ENCODE measurements at places on chromosomes 4 and X. TPM values are rescaled to one million over a fixed set of nuclear protein-coding genes. Genes with fewer than 3 reads are reported as not detected.

- no peak for DNase-seq
Measured at GRCh38 chrX:122622795-122623194, 561.3 kb upstream of the GRIA3 start.

DNA sequence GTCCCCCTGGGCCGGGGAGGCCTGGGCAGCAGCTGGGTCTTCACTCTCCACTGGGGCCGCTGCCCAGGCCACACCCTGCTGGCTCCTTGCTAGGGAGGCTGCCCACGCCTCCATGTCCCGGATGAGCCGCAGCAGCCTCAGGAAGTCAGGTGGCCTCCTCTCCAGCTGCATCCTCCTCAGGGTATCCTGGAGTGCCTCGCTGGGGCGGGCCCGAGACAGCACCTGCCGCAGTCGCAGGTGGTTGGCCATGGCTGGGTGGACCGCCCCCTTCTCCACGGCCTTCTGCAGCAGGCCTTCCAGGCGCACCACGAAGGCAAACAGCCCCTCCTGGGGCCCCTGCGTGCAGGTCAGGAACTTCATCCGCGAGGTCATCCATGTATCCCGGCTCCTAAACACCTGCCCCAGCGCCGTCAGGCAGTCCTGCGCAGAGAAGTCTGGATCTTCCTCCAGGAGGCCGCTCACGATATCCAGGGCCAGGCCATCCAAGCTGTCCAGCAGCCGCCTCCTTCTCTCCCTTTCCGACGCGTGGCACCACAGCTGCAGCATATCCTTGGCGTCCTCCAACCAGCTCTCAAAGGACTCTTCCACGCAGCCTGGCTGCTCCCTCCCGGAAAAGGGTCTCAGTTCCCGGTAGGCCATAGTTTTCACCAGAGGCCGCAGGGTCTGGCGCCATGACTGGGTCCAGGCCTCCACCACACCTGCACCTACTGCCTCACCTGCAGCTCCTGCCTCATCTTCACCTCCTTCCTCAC is 2.1 kb downstream of the PNMA6F start:
- DNase-seq, result no peak

GRCh38 chr4:184362396-184362795 is 112.0 kb downstream of the IRF2 start:
- DNase-seq, result no peak

GRCh38 chrX:151912221-151912620 is 468 bp upstream of the MAGEA4 start:
- DNase-seq, result no peak

DNA sequence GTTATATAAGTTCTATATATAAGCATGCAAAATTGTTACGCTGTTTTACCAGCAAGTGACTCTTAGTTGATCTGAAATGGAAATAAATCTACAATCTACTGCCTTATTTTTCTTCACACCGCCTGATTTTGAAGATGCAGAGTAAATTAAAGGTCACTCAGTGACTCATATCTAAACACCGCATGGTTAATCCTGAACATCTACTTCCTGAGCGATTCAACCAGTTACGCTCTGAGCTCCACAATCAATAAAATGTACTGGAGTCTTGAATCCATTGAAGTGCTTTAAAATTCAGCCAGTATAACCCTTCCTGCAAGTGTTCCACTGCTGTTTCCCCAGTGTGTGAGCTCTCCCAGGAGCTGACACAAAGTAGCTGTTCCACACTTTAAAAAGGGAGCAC is 192.8 kb downstream of the SLC7A11 start:
- no peak for DNase-seq

Gene MSANTD1
- total RNA-seq, result 2.1 TPM

GRCh38 chr4:93779228-93779627 is 49.3 kb upstream of the ATOH1 start:
- DNase-seq, result no peak

DNA sequence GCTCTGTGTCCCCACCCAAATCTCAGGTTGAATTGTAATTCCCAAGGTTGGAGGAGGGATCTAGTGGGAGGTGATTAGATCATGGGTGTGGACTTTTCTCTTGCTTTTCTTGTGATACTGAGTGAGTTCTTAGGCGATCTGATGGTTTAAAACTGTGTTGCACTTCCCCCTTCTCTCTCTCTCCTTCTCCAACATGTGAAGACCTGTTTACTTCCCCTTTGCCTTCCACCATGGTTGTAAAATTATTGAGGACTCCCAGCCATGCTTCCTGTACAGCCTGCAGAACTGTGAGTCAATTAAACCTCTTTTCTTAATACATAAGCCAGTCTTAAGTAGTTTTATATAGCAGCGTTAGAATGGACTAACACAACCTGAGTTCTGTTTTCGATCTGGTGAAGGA is 738.2 kb downstream of the ARAP2 start:
- DNase-seq, result no peak

Gene TAF7L
- 0.13 TPM for total RNA-seq

DNA sequence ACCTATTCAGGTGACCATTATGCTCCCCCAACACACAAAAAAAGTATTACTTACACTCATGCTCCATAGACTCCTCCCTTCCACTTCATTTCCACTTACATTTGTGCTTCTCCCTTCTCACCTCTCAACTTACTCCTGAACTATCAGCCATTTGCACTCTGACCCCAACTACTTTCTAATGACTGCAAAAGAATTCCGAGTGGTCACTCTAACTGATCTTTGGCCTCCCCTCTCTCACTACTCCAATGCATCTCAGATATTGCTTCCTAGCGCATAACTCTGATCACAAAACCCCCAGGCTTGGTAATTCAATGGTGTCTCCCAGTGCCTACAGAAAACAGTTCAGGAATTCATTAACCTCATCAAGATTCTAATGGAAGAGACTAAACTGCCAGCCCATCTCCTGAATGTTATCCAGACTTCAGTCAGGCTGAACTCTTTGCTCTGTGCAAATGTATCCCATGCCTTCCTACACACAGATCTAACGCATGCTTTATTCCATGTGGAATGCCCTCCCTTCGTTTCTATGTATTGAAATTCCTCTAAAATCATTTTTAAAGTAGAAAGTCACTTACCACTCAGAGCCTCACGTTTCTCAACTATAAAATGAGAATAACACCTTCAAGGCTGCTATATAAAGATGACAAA is 61.1 kb downstream of the FRYL start:
- no peak for DNase-seq

Gene KCNE5
- 10.8 TPM for total RNA-seq

Gene CCDC158
- total RNA-seq, result not detected

Gene ANOS1
- total RNA-seq, result 6.9 TPM

DNA sequence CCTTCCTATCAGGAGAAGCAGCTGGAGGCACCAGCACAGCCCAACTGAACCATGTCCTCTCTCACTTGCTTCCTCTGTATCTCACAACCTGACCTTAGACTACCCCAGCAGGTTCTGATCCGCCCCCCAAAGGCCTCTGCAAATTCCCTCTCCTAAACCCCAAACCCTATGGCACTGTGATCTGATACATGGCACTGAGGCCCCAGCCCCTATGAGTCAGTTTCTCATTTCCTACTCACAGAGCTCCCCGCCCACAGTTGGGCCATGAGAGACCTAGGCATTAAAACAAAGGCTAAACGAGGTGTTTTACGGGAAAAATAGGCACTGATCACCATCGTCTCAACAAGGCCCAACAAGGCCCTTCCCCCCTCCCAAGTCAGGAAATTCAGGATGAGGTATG is 19.1 kb downstream of the SASH3 start:
- DNase-seq, result no peak

DNA sequence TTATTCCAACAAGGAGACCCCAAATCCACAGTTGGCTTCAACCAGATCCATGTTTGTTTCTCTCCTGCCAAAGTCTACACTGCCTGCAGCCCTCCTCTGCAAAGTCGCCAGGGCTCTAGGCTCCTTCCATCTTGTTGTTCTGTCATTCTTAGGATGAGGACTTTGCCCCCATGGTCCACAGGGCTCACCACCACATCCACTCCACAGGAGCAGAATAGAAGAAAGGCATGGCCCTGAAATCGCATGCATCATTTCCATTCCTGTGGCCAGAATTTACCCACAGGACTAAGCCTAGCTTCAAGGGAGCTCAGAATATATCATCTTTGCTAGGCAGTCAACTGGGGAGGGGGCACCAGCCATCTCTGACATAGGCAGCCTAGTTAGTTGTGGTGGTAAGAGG is 254.7 kb downstream of the FBXW7 start:
- DNase-seq, result no peak

DNA sequence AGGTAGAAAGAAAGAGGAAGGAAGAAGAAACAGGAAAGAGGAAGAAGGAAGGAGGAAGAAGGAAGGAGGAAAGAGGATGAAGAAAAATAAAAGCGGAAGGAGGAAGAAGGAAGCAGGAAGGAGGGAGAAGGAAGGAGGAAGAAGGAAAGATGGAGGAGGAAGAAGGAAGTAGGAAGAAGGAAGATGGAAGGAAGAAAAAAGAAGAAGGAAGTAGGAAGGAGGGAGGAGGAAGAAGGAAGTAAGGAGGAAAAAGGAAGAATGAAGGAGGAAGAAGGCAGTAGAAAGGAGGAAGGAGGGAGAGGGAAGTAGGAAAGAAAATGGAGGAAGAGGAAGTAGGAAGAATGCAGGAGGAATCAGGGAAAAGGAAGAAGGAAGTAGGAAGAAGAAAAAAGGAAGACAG is 191.1 kb upstream of the TBL1X start:
- DNase-seq, result no peak

Gene NALF2
- total RNA-seq, result 3.4 TPM

DNA sequence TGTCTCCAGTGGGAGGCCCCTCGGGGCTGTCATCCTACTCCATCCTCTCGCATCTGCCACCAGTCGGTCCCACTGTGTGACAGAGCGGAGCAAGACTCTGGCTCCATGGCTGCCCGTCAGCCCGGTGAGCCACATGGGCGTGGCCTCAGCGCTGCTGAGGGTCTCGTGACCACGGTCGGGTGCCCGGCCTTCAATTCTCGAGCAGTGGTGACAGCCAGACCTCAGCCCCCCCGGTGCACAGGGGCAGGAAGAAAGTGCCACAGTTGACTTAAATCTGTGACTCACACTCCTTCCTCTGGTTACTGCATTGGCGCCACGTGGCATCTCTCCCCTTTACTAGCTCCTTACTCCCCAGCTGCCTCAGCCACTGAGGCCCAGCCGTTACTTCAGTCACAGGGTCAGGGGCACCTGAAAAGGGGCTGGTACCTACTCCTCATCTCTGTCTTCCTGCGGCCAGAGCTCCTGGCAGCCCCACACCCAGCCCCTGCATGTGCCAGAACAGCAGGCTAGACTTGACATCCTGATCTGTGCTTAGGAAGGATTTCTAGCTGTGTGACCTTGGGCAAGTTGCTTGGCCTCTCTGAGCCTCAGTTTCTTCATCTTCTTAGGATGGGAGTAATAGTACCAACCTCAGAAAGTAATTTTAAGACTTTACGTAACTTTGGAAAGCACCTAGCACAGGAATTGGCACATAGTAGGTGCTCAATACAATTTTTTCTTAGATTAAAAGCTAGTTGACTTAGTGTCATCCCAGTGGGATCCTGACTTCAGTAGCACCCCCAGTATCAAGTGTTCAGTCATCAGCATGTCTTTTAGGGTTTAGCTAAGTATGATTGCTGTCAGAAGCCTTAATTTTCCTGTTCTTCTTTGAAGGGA is 66.1 kb downstream of the TNIP2 start:
- no peak for DNase-seq

GRCh38 chr4:657834-658667 is 16.0 kb downstream of the ATP5ME start:
- DNase-seq, result no peak

- no peak for DNase-seq
Measured at GRCh38 chr4:40221744-40222143, 24.9 kb downstream of the RHOH start.

- DNase-seq, result no peak
Measured at GRCh38 chrX:130285710-130286109, 17.0 kb upstream of the ZNF280C start.

- no peak for DNase-seq
Measured at GRCh38 chrX:134591502-134591901, 66.8 kb downstream of the PLAC1 start.

GRCh38 chrX:13432414-13433297 is 112.8 kb upstream of the ATXN3L start:
- DNase-seq, result no peak

- DNase-seq, result no peak
Measured at GRCh38 chr4:37715889-37716402, 29.8 kb upstream of the RELL1 start.

DNA sequence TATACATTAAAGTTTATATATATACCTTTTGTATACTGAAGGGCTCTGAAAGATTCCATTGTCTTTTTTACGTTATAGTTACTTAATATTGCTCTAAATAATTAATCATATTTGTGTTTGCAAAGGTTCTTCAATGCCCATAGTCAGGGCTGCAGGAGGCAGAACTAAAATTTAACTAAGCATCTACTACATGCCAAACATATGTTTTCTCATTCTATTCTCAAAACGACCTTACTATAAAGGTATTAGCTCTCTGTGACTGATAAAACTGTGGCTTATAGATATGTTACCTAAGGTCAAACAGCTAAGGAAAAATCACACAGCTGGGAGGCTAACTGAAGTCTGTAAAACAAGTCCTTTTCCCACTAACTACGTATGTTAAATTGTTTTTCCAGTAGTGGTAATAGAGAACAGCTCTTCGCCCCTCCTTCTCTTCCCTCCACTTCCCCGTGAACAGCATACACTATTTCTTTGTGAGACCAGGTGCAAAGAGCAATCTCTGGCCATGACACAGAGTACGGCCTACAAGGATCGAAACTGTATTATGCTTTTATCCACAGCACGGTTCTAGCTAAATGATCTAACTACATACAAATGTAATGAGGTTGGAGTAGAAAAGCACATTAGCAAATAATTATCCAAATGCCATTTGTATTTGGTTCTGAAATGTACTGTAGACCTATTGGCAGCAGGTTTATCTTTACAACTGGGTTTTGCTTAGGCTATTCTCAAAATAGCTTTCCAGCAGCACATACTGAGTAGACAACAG is 1.7 kb downstream of the CNOT6L start:
- DNase-seq, result no peak

Gene ATP1B4
- not detected for total RNA-seq

DNA sequence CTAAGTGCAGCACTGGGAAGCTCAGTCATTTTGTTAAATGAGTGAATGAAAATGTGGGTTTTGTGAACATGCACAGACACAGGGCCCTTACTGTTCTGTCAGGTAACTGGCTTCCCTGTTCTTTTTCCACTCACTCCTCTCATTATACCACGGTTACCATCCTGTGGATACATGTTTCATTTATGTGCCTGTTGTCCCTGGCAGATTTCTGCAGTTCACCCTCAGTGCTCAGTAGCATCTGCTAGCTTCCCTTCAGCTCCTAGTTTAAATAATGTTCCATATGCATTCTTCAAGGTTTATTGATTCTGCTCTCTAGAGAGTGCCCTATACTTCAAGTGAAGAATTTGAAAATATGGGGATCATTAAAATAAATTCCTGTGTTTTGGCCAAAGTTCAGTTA is 1634.3 kb upstream of the ADGRL3 start:
- DNase-seq, result no peak

Gene SAGE1
- total RNA-seq, result not detected

Measured in progenitor cell of endocrine pancreas (in vitro differentiated cells).